NCI-H1694 (cell line): ENCODE measurements at places on chromosomes 16 and 17.

- DNase-seq: no peak
These were observed 39.2 kb downstream of the NT5M start for GRCh38 chr17:17342242-17342945.

DNA sequence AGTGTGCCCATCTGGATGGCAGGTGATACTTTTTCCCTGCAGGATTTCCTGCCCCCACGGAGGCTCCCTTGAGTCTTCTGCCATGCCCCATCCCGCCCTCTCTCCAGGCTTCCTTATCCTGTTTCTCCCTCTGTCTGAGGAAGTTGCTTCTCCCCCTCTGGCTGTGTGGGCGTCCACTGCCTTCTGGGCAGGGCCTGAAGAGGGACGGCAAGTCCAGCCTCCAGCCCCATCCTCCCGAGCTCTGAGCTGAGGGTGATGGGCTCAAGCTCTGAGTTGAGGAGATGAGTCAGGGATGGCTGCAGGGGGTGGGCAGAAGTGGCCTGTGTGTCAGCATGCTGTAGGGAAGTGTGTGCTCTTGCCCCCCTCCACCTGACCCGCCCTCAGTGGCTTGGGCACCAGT is 14.2 kb upstream of the RAP1GAP2 start:
- DNase-seq: no peak

- no peak for DNase-seq
These were observed 247.9 kb downstream of the SEC14L1 start for GRCh38 chr17:77388384-77389306.

GRCh38 chr17:19440421-19440820 is 29.4 kb downstream of the RNF112 start:
- DNase-seq: no peak

- DNase-seq: no peak
These were observed 72.4 kb downstream of the ERCC4 start for GRCh38 chr16:13992322-13992721.

DNA sequence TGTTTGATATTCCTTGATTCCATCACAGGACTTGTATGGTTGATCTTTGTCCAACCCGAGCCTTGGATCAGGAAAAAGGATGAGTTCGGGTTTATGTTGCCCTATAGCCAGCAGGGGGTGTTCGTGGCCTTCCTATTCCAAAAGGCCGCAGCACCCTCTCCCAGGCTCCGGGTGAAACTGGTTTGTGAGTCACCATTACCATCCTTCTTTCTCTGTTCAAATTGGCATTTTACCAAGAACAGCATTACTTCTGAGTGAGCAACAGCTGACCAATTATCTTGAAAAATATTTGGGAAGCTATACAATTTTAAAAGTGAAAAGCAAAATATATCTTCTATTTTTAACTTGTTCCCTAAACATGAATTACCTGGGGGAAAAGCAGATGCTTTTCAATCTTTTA is 24.3 kb upstream of the KRT20 start:
- DNase-seq: peak; percentile 79

DNA sequence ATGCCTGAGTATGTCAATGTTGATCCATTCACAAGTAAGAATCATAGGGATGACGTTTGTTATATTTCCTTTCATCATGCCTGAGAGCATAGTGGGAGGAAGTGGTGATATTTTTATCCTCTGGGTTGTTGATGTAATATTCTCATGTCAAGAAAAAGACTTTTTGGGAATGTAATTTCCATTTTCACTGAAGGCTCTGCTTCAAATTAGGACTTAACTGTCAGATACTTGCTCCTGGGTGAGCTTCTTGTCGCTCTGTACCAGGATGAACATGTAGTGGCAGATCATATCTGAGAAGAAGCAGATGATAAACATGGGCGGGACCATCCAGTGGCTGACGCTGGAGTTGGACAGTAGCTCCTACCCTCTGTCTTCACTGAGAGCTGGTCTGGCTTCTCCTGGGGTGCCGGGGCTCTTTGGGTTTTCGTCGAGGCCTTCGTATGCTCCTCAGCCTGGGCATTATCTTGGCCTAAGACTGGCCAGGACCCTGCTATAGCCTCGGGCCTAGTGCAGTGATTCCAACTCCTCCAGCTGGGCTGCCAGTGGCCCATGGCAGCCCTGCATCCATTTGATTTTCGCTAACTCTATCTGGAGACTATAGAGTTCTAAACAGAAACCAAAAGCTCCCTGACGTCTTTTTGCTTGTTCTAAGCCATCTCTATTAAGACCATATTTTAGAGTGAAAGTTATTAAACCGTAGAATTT is 19.7 kb downstream of the CYB5B start:
- no peak for DNase-seq

GRCh38 chr16:26493751-26494150 is 573.0 kb upstream of the C16orf82 start:
- DNase-seq: no peak
